Glutamatergic neuron (in vitro differentiated cells): ENCODE measurements at places on chromosomes 4 and X.

DNA sequence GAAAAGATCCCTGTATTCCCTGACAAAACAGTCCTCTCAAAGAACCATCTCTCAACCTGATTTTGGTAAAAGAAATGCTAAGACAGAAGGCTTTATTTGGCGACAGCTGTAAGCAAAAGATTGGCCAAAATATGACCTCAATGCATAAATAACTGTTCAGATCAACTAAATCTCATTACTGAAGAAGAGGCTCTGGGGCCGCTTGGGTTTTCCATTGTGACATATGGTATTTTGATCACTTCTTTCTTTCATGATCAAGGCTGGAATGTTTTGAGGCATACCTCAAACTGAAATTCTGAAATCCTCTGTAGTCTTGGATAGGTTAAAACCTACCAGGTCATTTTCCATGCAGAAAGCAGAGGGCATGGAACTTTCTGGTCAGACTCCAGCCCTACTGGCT lies 106.3 kb downstream of the C4orf51 start:
- no peak for DNase-seq

GRCh38 chr4:152138451-152138850 lies 377.6 kb upstream of the GATB start:
- DNase-seq: no peak

DNA sequence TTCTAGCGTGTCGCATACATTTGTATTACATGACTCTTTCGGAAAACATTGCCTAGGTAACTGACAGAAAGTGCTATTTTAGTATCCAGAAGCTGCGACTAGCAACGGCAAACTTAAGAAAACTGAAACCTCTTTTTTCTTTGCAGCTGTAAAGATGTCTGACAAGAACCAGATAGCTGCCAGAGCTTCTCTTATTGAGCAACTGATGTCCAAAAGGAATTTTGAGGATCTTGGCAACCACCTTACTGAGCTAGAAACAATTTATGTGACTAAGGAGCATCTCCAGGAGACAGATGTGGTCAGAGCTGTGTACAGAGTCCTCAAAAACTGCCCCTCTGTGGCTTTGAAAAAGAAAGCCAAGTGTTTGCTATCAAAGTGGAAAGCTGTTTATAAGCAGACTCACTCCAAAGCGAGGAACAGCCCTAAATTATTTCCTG lies 9.4 kb downstream of the TCEANC start:
- DNase-seq: no peak

DNA sequence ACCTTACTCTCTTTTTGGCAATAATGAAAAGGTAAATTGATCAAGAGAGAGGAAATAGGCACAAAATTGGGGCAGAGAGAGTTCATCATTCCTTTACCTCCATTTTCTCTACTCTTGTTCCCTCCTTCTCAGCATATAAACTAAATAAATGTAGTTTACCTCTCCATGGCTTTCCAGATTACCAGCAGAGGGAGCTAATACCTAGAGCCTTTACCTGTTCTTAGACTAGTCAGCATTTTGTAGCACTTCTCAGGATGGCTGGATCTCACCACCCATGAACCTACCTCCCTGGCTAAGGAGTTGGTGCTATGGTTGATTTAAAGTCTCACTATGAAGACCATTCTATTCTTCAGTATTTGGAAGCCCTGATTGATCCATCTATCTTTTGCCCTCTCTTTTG lies 15.7 kb downstream of the OFD1 start:
- no peak for DNase-seq

GRCh38 chrX:150635952-150636351 lies 57.2 kb upstream of the MTMR1 start:
- DNase-seq: no peak

GRCh38 chr4:10098780-10099160 lies 17.8 kb downstream of the WDR1 start:
- no peak for DNase-seq

GRCh38 chrX:48961585-48962091 lies 4.2 kb upstream of the OTUD5 start:
- DNase-seq: no peak

DNA sequence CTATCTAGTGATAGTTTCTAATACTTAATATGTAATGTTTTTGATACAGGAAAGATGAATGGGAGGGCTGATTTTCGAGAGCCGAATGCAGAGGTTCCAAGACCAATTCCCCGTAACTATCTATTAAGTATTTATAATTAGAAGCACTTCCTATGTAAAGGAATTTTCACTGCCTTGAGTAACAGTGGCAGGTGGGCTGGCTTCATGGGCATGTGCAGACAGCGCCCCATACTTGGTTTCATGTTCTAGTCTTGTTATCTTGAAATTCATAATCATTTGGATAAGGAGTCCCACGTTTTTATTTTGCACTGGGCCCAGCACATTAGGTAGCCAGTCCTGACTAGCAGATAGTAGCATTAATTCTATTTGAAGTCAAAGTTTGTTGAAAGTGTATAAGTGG lies 1.7 kb downstream of the OCIAD1 start:
- DNase-seq: no peak

- DNase-seq: no peak
Measured at GRCh38 chr4:53057679-53058078, 195.6 kb downstream of the RASL11B start.

GRCh38 chrX:9765737-9766097 lies at the start of gene GPR143:
Gene GPR143 (minus strand): TSS chrX:9765847. CDS start chrX:9765817, 30 bp downstream.
- no peak for DNase-seq

DNA sequence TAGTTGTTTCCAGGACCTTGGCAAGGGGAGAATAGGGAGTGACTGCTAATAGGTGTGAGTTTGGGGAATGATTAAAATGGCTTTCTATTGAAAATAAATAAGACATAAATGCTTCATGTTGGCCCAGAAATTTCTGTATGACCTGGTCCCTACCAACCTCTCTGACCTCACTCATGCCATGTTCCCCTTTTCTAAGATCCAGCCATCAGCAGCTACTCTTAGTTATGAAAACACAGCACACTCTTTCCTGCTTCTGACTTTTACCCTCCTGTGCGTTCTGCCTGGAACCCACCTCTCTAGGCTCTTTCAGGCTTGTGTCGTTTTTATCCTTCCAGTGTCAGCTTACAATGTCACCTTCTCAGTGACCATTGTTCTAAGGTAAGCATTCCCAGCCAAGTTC lies 14.8 kb upstream of the CXCL5 start:
- no peak for DNase-seq

- DNase-seq: peak; percentile 62
Measured at GRCh38 chr4:81030981-81031791, 678 bp downstream of the BMP3 start.

DNA sequence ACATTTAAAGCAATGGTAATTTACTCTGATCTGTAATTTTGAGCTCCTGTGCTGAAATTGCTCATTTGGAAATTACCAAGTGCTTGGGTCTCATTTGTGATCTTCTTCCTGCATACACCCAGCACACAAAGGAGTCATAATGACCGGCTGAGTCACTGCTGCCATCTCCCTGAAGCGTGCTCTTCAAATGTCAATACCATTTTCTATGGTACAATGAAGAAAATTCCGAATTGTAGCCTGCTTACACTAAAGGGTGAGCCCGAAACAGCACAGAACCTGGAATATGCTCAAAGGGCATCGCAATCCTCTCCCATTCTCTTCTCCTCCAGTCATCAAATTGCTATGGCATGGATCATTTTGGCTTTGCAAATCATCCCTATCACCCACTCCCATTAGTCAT lies 140.5 kb downstream of the GRIA3 start:
- no peak for DNase-seq

DNA sequence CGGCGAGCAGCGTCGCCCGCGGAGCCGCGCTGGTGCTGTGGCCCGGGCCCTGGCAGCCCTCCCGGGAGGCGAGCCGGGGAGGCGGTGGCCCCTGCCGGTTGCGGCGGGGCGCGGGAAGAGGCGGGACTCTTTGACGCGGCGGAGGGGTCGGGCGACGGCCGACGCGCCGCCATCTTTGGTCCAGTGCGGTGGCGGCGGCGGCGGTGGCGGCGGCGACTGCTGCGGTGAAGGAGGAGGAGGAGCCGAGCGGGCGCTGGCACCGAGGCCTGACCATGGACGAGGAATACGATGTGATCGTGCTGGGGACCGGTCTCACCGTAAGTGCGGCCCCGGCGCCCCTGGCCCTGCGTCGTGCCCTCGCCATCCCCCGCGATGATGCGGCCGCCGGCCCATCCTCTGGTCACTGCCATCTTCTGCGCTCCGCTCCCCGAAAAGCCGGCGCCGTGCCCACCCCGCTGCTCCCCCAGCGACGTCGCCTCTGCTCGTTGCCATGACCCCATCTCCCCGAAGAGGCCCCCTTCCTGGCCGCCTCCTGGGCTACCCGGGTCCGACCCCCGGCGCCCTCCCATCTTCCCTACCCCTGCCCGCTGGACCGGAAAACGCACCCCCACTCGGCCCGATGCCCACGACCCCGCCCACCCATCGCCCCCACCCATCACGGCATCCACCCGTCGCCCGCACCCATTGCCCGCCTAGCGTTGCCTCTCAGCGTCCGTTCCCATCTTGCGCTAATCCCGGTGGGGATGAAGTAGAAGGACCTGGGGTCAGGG lies at the start of gene GDI1:
GDI1 (plus strand) TSS at position 172 of the 770 bp plus-strand sequence; CDS start at position 273, 101 bp downstream.
- DNase-seq: peak; percentile 68

- no peak for DNase-seq
Measured at GRCh38 chrX:10427249-10427648, 193.1 kb downstream of the MID1 start.

GRCh38 chr4:77434299-77435092 lies 171.1 kb upstream of the CXCL13 start:
- DNase-seq: no peak

- DNase-seq: no peak
Measured at GRCh38 chr4:167399201-167399600, 164.9 kb upstream of the SPOCK3 start.

DNA sequence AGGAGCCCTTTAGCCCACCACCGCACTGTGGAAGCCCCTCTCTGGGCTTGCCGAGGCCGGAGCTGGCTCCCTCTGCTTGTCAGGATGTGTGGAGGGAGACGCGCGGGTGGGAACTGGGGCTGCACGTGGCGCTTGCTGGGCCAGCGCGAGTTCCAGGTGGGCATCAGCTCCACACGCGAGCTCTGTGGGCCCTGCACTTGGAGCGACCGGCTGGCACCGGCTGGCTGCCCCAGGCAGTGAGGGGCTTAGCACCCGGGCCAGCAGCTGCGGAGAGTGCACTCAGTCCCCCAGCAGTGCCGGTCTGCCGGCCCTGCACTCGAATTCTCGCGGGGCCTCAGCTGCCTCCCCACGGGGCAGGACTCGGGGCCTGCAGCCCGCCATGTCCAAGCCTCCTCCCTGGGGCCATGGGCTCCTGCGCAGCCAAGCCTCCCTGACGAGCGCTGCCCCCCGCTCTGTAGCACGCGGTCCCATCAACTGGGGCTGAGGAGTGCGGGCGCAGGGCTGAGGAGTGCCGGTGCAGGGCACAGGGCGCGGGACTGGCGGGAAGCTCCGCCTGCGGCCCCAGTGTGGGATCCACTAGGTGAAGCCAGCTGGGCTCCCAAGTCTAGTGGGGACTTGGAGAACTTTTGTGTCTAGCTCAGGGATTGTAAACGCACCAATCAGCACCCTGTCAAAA lies 93.6 kb downstream of the DTHD1 start:
- no peak for DNase-seq

GRCh38 chrX:46791927-46792809 lies 33.2 kb upstream of the SLC9A7 start:
- DNase-seq: no peak

GRCh38 chrX:153469811-153470410 lies 465 bp downstream of the HAUS7 start:
- DNase-seq: peak; percentile 38

- no peak for DNase-seq
Measured at GRCh38 chr4:112531146-112531545, 15.2 kb upstream of the NEUROG2 start.

DNA sequence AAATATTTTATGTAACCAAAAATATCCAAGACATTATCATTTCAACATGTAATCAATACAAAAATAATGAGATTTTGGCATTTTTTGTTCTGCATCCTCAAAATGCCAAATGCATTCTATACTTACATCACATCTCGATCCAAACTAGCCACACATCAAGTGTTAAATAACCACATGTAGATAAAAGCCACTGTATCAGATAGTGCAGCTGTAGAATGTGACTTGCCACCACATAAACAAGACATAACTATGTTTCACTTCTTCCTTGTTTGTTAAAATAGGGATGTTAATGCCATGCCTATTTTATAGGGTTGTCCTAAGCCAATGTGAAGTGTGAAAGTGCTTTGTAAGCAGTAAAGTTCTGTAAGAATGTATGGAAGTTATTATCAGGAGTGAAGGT lies 20.9 kb downstream of the INTS6L start:
- no peak for DNase-seq

- no peak for DNase-seq
Measured at GRCh38 chr4:137390707-137391106, 141.6 kb downstream of the PCDH18 start.

DNA sequence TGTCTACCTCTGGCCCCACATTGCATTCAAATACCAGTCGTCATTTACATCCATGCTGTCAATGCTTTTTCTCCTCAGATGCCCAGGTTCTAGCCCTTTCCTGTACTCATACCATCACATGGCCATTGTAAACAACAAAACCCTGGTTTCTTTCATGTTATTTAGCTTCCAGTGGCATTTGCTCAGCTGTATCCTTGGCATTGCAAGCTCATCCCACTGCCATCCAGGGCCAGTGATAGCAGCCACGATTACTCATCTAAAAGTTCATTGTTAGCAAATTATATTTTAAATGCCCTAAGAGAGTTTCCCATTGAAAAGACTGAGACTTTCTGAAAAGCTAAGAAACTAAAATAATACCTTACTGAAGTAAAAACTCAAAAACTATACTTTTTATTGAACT lies 34.0 kb downstream of the VEGFC start:
- DNase-seq: no peak
